ENCODE measurements at places on chromosomes 4 and X.
A peak's percentile ranks its signal among the peaks of the same experiment; 100 is the strongest.

- DNase-seq: no peak
Observed at GRCh38 chr4:53478671-53479456, 101.4 kb downstream of the FIP1L1 start.

- no peak for DNase-seq
Observed at GRCh38 chr4:56391270-56391669, 4.0 kb upstream of the AASDH start.

DNA sequence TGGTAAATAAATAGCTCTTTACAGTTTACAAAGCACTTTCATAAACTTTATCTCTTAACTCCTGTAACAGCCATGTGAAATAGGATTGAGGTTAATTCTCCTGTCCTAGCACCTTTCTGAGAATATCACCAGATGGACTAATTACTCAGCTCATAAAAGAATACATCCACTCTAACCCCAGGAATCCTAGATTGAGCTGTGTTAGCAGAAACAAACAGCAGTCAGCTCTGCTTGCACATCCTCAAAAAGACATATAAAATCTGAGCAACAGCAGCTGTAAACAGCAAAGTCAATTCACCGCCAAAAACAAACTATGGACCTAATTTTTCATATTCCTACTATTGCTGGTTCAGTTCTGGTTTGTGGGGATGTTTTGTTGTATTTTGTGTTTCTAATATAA is 182.8 kb downstream of the QDPR start:
- no peak for DNase-seq

- DNase-seq: no peak
Observed at GRCh38 chr4:167779864-167780263, 312.5 kb upstream of the ANXA10 start.

GRCh38 chrX:18174971-18175370 is 45.7 kb downstream of the BEND2 start:
- no peak for DNase-seq

DNA sequence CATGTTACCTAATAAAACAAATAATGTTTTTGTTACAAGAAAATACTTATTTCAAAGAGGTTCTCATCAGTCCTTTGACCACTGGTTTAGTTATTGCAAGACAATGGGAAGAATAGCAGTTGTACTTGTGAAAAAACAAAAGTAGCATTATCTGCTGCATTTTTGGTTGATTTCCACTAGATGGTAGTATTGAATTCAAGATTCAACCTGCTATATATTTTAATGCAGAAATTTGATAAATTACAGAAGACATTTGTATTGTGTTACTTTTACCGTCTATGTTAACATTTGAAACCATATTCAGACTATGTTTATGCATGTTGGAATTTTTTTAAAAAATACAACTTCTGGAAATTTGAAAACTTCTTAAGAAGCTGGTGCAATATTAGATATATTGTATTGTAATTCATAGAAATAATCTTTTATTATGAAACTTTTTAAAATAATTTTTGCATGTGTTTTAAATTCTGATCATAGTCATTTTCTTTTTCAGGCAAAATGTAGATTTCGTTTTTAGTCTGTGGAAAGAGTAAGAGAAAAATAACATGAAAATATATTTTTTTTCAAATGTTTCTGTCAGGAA is 56.4 kb downstream of the SPCS3 start:
- DNase-seq: no peak

GRCh38 chrX:129984111-129984958 is 1.9 kb downstream of the BCORL1 start:
- peak; percentile 23 for DNase-seq

DNA sequence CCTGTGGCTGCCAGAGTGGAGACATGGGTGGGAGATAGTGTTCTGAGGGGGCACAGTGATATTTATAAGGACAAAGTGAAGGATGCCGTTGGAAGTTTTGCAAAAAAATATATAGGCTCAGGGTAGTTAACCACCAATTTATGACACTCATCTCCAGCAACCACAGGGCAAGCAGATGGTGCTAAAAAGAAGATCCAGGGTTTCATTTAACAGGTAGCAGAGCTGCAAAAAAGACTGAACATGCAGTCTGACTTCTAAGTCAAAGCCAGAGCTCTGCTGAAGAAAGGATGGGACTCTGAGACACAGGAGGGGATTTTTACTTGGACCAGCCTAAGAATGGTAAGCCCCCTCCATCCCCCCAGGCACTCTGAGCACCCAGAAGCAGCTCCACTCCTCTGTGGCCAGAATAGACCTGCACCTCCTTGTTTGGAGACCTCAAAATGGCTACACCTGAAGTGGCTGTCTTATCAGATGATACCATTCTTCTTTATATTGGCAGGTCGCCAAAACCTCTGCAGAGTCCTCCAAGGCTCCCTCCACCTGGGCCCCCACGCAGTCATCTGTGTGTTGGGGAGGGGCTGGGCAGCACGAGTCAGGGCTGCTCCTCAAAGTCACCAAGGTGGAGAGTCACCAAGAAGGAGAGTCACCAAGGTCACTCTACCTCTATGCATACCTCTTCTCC is 161.4 kb upstream of the FAM9B start:
- no peak for DNase-seq

- DNase-seq: peak; percentile 68
Observed at GRCh38 chr4:83107631-83108030, 6.9 kb downstream of the PLAC8 start.

- no peak for DNase-seq
Observed at GRCh38 chr4:17528551-17529165, 13.7 kb downstream of the CLRN2 start.

DNA sequence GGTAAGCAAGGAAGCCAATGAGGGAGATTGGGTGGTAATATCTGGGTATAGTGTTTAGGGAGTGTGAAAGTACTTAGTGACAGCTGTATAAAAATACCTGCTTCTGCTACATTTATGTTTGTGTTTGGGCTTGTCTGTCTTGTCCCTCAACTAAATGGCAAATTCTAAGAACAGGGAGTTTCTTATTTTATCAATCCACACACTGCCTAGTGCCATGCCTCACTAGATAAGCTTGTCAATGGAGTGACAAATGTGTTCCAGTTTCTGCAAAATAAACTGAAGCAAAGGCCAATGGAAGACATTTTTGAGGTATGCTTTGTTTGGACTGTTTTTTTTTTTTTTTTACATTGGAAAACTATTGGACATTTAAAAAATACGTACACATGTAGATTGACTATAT is 418.0 kb downstream of the SH2D1A start:
- no peak for DNase-seq

DNA sequence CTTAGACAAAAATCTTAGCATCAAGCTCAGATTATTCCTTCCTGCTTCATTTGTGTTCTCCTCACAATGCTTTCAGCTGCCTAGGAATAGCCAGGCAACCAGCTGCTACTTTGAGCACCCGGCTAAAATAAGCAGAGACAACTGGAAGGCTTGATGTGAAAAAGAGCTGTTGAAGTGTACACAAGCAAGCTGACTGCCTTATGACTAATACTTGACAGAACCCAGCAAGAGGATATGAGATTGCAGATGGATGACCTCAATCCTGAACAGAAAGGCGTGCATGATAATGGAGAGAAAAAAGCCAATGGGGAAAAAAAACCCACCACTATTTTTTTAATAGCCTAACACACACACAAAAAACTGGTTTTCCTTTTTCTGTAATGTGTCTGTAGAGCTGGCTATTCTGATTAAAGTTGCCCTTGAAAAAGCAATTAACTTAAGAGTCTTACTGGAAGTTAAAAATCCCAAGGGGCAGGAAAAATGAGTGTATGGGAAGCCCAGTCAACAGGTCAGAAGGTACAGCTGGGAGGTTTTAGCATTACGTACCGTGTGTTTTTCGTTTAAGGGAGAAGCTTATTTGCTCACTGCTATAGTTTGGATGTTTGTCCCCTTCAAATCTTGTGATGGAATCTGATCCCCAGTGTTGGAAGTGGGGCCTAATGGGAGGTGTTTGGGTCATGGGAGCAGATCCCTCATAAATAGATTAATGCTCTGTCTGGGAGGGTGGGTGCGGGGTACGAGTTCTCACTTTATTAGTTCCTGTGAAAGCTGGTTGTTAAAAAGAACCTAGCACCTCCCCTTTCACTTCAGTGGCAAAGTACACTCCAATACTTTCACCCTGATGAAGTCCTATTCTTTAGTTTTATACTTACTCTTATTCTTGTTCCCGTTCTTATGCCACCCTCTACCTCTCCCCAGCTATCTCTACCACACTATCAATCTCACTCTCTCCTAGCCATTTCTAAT is 37.1 kb upstream of the HERC6 start:
- no peak for DNase-seq

- DNase-seq: no peak
Observed at GRCh38 chrX:110435196-110435595, 76.5 kb downstream of the RTL9 start.

DNA sequence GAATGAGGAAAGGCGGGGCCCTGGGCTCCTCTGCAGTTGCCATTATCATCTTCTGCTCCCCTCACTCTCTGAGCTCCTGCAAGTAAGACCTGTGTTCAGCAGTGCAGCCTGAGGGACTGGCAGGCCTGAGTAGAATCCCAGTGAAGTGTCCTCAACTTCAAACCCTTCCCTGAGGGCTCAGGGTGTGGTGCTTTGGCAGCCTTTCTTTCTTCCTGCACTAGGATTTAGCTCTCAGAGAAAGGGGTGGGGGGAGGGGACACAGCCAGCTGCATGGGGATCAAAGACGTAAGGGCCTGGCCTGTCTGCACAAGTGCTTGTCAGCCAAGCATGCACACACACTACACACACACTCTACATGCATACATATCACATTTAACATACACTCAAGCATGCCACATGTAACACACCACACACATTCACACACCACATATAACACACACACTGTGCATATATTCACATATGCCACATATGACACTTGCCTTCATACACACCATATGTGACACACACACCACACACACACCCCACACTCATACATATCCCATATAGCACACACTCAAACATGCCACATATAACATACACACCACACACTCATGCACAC is 223.4 kb upstream of the RPL34 start:
- DNase-seq: no peak

- no peak for DNase-seq
Observed at GRCh38 chr4:136867465-136867864, 664.8 kb downstream of the PCDH18 start.

GRCh38 chr4:107592519-107592918 is 127.5 kb downstream of the PAPSS1 start:
- DNase-seq: no peak

- DNase-seq: no peak
Observed at GRCh38 chr4:103098341-103098740, 1.3 kb downstream of the BDH2 start.

DNA sequence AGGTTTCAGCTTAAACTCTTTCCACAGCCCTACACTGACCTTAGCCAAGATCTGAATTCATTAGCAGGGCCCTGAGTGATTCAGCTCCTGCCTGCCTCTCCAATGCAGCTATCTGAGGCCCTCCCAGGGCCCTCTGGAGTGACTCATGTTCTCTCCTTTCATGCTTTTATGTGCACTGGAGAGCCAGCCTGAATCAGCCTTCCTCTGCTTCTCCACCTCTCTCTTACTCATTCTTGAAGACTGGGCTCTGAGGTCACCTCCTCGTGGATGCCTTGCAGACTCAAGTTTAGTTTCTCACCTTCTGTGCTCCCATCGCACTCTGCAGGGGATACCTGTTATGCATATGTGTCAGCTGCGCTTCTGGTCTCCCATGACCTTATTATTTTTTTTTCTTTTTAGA is 3.1 kb upstream of the OCIAD2 start:
- peak; percentile 77 for DNase-seq

- DNase-seq: no peak
Observed at GRCh38 chr4:180058691-180059215, 2184.4 kb upstream of the TENM3 start.

GRCh38 chrX:11543249-11543648 is 122.5 kb downstream of the ARHGAP6 start:
- DNase-seq: no peak

DNA sequence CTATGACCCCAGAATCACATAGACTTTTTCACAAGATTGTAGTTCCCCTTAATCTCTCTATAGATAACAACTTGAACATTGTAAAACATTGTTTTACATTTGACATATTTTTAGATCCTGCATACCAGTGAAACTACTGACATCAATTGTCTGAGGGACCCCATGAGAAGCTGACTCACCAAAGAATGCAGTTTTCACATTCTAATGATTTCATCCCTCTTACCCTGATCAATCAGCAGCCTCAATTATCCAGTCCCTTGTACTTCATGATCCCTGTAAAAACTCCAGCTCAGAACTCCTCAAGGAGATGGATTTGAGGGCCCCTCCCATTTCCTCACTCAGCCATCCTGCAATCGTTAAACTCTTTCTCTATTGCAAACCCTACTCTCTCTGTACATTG is 411.0 kb upstream of the NDST3 start:
- DNase-seq: no peak

GRCh38 chrX:74292808-74293123 is 11.2 kb upstream of the ZCCHC13 start:
- DNase-seq: no peak

- no peak for DNase-seq
Observed at GRCh38 chrX:26026179-26026578, 112.0 kb upstream of the MAGEB18 start.

- no peak for DNase-seq
Observed at GRCh38 chr4:30181512-30181911, 538.7 kb upstream of the PCDH7 start.

GRCh38 chrX:106247162-106247561 is 79.1 kb downstream of the PWWP3B start:
- DNase-seq: no peak

- DNase-seq: no peak
Observed at GRCh38 chr4:118281611-118282442, 71.0 kb downstream of the PRSS12 start.

- no peak for DNase-seq
Observed at GRCh38 chr4:106766519-106766918, 269.6 kb downstream of the DKK2 start.

DNA sequence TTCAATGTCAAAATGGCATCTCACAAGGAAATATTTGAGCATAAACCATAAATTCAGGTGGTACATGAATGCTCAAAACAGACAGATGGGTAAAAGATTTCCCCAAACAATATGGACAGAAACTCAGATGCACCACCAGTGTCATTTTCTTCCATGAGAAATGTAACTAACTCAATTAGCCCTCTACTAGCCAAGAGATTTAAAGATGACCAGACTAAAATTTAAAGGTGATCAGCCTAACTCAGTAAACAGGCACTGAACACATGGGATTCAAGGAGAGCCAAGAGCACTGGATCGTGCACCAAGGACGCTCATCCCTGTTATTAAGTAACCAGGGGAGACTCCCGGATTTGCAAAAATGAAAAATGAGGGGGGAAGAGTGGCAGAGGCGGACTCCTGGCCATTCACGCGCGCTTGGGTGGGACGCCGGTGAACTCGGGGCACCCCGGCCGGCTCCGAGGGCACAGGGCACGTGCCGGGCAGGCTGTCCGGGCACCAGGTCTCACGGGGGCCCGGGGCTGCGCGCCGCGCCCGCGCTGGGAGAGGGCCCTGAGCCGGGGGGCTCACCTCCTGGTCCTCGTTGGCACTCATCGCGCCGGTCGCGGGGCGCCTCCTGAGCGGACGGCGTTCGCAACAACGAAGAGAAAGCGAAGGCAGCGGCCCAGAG is 490 bp downstream of the RWDD4 start:
- no peak for DNase-seq
